ENCODE measurements at places on chromosomes 7 and 10.
A peak's percentile ranks its signal among the peaks of the same experiment; 100 is the strongest.

GRCh38 chr10:71359364-71360046, 37.2 kb upstream of the CDH23 start:
- no peak for DNase-seq

DNA sequence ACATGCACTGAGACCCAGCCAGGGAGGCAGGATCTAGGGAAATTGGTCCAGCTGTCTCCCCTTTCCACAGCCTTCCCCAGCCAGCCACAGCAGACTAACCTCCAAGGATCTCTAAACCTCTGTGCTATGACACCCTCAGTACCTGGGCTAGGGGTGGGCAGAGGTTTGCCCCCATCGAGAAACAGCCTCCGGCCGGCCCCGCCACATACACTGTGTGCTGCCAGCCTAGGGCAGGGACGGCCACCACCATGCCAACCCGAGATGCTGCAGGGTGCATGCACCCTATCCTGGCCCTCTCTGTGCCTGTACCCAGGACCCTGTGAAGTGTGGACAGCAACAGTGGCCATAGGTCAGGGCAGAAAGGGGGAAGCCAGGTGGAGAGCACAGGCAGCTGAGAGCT, 58.1 kb downstream of the PARP12 start:
- DNase-seq, result no peak

DNA sequence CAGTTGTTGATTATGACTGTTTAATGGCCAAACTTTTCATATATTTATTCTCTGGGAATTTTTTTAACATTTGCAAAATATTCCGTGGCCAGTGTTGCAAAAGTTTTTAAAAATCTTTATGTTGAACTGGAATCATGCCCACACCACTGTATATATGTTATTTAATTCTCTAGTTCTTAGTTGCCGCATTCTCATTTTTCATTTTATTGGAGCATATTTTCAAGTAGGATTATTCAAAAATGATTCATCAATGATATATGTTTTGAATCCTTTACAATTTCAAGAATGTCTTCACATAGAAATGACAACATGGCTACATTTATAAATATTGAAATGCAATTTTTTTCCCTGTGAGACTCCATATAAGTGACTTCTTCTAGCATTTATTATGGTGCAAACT, 188.6 kb upstream of the LRRTM3 start:
- DNase-seq, result no peak

- DNase-seq, result peak; percentile 62
Measured at GRCh38 chr7:42753367-42753766, 158.5 kb downstream of the C7orf25 start.

- DNase-seq, result no peak
Measured at GRCh38 chr10:9561821-9562505, 1455.7 kb upstream of the CELF2 start.

DNA sequence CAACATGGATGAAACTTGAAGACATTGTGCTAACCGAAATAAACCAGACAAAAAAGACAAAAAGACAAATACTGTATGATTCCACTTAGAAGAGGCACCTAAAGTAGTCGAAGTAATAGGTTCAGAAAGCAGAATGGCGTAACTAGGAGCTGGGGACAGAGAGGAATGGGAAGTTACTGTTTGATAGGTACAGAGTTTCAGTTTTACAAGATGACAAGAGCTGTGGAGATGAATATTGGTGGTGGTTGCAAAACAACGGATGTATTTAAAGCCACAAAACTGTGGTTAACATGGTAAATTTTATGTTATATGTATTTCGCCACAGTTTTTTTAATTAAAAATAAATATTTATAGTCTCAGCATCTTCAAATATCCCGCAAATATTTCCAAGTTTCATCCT, 64.1 kb upstream of the DIP2C start:
- no peak for DNase-seq
